Natural killer cell (primary cell): ENCODE measurements at places on chromosomes 7 and 10. TPM values are rescaled to one million over a fixed set of nuclear protein-coding genes. Genes with fewer than 3 reads are reported as not detected.

The ZRANB1 gene
- total RNA-seq = 20.5 TPM

GRCh38 chr10:104941662-104942061, 300.6 kb downstream of the SORCS3 start:
- no peaks in the 10 kb centered on the region for H3K27me3 ChIP-seq
- no peak overlapping the region for H3K4me3 ChIP-seq
- H3K27ac ChIP-seq = no peak overlapping the region
- H3K4me1 ChIP-seq = no peaks in the 10 kb centered on the region
- DNase-seq = no peak
- H3K36me3 ChIP-seq = no peaks in the 10 kb centered on the region

- H3K27me3 ChIP-seq = no peaks in the 10 kb centered on the region
- H3K27ac ChIP-seq = no peak overlapping the region
- H3K4me1 ChIP-seq = no peaks in the 10 kb centered on the region
- H3K36me3 ChIP-seq = no peaks in the 10 kb centered on the region
Observed at GRCh38 chr7:91911121-91911520, 29.5 kb upstream of the AKAP9 start.

- no peaks in the 10 kb centered on the region for H3K27me3 ChIP-seq
- no peak overlapping the region for H3K27ac ChIP-seq
- H3K4me1 ChIP-seq = no peaks in the 10 kb centered on the region
- no peak for DNase-seq
- no peak overlapping the region for H3K4me3 ChIP-seq
Observed at GRCh38 chr7:86991771-86992191, 67.7 kb downstream of the ELAPOR2 start.
